ENCODE measurements at places on chromosomes 2 and 18.
A peak's percentile ranks its signal among the peaks of the same experiment; 100 is the strongest.

GRCh38 chr2:6264198-6264597 lies 572.0 kb downstream of the SOX11 start:
- no peak for DNase-seq

DNA sequence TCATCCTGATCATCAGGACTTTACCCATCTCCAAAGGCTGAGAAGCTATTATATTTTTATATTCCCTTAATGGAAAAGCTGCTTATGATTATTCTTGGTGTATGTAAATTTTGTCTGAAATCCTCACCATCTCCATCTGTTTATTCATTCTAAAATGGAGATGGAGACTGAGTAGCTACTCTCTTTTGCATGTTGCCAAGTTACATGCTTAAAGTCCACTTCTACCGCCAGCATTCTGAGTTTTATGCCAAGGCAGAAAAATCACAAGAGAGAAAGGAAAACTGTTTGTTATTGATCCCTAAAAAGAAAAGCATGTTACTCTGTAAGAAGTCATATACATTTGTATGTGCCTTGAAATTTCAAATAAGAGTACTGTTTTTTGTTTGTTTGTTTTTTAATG lies 94.4 kb upstream of the NOSTRIN start:
- no peak for DNase-seq

GRCh38 chr2:234488913-234489451 lies 7.9 kb downstream of the ARL4C start:
- DNase-seq = no peak

- DNase-seq = no peak
These were observed 7.0 kb upstream of the SATB2 start for GRCh38 chr2:199464606-199465352.

DNA sequence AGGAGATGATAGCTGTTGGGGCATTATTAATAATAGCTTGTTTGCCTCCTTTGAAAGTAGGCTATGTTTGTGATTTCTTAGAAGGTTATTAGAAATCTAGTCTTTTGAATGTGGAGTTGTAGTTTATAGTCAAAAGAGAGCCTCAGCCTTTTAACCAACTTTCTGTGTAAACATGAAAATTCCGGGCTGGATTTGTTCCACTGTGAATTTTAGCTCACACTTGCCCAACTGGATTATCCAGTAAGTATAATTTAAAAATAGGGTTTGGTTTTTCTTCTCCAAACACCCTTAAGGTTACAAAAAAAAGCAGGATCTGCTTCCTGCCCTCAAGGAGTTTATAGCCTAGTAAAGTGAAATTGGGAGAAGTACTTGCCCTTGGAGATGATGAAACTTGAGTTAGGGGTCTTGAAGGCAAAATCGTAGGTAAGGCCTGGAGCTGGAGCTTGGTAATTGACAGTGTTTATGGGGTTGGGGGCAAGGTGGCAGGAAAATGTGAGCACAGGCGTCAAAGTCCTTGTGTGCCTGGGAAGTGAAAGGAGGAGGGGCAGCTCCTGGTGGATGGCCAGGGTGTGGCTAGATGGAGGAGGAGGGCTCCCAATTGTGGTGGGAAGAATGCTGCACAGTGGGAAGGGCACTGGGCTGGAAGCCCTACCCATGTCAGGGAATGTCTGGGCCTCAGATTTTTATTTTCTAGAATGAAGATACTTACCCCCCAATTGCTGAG lies 21.3 kb downstream of the ITGA6 start:
- DNase-seq = no peak

GRCh38 chr2:121297217-121297830 lies 12.3 kb upstream of the TFCP2L1 start:
- DNase-seq = peak; percentile 37

DNA sequence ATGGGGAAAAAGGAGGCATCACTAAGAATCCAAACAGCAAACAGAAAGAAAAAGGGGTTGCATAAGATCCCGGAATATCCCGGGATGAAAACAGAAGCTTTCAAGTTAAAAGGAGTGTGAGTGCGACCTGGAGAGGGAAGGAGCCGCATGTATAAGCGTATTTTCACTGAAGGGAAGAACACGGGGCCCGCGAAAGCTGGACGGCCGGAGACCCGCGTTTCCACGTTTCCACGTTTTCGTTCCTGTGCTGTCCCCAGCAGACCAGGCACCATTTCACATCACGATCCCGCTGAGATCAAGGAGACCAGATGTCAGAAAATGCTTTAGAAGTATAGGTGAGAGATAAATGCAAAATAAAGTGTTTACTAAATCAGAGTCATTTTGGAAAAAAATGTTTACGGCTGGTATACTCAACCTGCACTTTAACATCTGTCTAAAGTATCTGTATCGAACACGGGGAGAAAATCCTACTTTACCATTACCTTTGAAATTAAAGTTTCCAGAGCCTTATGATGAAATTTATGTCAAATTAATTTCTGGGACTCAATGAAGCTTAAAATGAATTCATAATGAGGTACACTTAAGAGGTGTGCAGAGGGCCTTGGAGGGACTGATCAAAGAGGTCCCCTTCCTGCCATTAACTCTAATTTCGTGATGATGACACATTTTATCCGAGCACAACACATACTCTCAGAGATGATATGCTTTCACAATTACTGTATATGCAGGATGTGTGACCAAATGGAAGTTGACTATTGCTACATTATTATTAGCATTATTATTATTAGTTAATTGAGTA lies 71.0 kb upstream of the SALL3 start:
- no peak for DNase-seq

DNA sequence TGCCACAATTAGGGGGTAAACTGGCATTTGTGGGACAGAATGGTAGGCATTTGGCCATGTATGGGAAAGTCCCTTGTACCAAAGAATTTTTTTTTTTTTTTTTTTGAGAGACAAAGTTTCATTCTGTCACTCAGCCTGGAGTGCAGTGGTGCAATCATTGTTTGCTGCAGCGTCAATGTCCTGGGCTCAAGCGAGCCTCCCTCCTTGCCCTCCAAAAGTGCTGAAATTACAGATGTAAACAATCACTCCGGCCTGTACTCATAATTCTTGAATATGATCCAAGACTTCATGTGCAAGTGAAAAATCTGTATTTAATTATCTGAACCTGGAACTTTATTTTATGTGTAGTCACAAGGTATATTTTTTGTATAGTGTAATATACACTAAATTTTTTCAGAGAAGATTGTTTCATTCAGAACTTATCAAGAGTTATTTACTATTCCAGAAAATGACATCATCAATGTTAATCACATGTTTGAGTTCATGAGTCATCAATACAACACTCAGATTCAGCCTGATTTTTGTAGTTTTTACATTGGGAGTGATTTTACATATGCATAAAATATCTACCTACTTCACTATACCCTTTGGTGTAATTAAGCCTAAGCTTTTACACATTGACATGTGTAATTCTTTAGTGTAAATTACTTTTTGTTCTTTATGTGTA lies 138.7 kb upstream of the L3MBTL4 start:
- DNase-seq = no peak

DNA sequence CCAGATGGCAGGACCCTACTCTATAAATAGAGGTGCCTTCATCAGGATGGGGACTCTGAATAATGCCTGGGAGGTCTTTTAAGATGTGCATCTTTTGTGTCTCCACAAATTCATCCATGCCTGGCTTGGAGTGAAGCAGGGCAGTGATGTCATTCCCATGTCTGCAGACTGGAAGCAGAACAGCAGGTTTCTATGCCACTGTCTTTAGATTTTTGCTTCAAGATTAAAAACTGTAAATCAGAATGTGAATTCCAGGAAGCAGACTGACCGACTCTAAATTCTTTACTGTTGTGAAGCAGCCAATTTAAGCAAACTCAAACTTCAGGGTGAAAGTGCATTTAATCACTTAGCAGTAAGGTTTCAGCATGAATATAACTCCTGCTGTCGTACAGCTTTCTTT lies 159.3 kb downstream of the SCG2 start:
- no peak for DNase-seq
